ENCODE measurements at places on chromosomes 1 and 21.

DNA sequence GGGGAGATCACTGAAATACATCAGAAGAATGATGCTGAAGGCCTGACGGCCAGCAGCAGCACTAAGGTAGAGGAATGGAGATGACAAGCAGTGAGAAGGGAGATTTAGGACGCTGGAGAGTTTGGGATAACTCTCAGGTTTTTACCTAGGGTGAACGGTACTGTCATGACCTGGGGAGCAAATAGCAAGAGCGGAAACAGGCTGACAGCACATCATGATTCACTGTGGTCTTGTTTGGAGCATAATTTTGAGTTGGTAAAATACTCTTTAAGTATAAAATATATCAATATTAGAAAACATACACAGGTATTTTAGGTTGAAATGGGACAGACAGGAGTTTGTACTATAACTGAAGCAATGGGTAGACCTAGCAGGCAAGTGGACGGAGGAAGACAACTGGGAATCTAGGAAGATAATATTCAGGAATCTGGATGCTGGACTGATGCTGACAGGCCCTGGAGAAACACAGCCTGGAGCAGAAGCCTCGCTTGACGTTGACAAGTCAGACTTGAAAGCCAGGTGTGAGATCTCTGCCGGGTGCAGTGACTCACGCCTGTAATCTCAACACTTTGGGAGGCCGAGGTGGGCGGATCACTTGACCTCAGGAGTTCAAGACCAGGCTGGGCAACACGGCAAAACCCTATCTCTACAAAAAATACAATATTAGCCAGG lies 33.3 kb downstream of the ALG14 start:
- no peak for DNase-seq

DNA sequence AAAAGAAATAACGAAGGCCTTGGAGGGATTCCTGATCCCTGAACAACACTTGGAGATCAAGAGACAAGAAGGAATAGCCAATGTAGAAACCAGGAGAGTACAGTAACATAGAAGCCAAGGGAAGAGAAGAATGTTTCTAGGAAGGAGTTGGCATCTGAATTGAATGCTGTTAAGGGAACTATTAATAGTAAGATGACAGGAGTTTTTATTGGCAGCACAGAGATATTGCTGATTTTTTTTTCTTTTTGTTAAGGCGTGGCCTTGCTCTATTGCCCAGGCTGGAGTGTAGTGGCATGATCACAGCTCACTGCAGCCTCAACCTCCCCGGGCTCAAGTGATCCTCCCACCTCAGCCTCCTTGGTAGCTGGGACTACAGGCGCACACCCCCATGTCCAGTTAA lies 9.6 kb upstream of the SFT2D2 start:
- DNase-seq: no peak

DNA sequence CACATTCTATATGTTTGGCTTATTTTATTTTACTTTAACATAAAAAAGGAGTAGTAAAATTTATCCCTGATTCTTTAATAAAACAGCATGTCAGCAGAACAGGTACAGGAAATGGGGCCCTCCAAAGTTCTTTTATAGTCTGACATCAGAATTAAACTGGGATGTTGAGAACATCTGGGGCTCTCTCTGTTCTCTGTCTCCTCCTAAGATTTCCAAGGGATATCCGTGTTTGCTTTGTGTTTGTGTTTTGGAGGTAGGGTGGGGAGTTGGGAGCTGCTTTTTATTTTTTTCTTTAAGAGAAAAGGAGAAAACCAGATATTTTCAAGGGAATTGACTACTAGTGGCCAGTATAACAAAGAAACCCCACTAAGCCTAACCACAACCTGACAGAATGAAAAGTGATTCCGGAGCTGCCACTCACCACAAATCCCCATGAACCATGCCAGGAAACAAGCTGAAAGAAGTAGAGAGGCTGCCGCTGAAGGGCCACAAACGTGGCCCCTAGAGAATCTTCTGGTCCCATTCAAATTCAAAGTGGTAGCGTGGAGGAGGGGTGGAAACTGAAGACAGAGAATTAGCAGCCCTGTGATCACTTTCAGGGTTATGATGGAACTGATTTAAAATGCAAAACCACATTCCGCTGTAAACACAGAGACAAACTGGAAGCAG lies 369.6 kb upstream of the ADGRL2 start:
- DNase-seq: no peak

DNA sequence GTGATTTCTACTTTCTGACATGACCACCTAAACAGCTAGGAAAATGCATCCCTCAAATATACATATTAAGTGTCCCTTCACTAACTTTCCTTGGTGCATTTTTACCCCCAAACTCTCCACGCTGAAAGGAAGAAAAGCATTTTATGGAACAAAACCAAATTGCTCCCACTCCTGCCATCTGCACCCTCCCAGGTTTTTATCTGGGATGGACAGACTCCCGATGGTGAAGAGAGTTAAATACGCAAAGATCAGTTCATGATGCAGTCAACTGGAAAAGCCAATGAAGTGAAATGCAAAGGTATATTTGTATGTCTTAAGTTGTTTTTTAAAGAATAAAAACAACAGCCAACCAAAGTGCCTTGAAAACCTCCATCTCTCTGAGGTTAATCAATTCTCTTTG lies 2.7 kb downstream of the DSTYK start:
- no peak for DNase-seq

DNA sequence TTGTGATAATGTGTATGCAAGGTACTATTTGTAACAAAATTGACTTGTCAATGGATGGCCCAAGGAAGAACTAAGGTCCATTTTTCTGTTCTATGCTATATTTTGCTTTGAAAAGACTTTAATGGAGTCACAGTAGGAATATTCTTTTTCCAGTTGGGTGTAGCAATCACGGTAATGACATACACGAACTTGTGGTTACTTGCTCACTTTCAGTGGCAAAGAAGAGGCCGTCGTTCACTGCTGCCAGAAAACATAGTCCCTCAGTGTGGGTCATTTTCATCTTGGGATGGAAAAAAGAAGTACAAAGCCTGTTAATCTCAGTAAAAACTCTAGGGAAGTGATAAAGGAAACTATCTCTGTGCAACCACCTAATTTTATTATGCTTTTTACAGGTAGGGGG lies 47.8 kb upstream of the LAMC2 start:
- no peak for DNase-seq

GRCh38 chr1:59123081-59123681 lies 173.7 kb upstream of the FGGY start:
- no peak for DNase-seq

GRCh38 chr1:24688621-24689195 lies 45.6 kb downstream of the SRRM1 start:
- peak; percentile 85 for DNase-seq

Measured in A673 (cell line).